ENCODE measurements at places on chromosomes 6 and 20. TPM values are rescaled to one million over a fixed set of nuclear protein-coding genes. Genes with fewer than 3 reads are reported as not detected.

DNA sequence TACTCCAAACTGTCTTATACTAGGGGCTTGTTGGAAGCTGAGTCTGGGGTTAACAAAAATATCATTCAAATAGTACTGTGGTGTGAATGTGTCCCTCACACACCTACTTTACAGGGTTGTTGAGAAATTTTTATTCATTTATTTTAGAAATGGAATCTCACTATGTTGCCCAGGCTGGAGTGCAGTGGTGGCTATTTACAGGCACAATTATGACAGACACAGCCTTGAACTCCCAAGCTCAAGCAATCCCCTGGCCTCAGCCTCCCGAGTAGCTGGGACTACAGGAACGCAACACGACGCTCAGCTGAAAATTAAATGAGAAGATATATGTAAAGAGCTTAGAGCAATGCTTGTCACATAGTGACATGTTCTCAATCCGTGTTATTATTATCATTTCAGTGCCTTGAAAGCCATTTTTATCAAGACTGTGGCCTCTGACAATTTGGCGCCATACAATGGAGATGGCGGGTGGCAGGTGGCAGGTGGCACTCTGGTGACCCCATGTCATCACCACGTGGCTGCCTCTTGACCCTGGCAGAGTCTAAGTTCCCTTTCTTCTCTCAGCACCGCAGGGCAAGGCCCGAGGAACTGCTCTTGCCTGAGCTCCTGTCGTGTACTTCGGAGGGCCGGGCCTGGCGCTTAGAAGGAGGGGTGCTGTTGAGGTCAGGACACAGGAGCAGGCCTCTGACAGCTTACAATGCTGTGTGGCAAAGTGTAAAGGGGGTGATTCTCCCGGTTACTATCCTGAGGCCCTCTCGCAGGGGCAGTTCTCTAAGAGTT, 64.5 kb downstream of the STX11 start:
- no peak for DNase-seq

DNA sequence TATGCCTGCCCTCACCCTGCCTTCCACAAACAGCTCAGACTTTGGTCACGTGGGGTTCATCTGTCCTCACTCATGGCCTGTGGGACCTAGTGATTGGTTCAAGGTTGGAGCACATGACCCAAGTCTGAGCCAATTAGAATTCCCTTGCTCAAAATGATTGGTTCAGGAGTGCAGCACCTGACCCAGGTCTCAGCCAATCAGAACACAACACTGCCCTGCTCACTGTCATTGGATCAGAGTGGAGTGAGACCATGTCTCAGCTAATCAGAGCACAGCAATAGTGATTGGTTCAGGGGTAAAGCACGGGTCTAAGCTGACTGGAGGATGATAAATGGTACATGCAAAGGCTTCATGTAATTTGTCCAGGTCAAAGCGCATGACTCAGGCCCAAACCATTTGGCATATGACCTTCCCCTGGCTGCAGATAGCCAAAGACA, 102.2 kb downstream of the PREX1 start:
- no peak for DNase-seq

DNA sequence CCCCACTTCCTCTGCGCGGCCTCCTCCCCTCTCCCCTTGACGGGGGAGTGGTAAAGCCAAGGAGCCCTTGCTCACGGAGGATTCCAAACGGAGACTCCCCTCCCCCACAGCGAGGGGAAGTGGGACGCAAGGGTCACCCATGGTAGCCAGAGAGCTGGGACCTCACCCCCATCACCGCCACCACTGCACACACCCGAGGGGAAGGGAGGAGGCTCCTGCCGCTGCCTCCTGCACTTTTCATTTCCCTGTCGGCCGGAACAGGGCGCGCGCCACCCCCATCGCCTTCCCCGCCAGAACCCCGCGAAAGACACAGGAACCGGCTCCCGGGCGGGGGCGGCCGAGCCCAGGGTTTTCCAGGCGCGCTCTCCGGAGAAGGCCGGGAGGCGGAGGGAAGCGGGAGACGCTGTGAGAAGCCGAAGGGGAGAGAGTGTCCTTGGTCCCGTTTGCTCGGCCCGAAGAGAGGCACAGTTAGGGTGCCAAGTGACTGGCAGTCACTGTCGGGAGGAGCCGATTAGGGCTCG, 789 bp downstream of the CCND3 start:
- DNase-seq: peak; percentile 65

DNA sequence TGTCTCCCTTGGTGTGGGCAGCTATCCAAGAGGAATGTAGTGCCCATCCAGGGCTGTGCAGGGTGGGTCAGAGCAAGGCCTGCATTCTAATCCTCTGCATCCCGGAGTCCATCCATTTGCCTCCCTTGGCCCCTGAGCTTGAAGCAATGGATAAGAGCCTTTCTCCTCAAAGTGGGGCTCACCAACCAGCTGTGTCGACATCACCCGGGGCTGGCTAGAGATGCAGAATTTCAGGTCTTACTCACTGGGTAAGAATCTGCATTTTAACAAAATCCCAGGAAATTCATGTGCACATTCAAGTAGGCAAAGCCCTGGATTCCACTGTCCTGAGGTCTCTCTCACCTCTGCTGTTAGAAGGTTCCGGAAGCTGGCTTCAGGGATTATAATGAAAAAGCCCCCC, 95.3 kb downstream of the MDGA1 start:
- no peak for DNase-seq

The GTF2H4 gene
- total RNA-seq: 50.0 TPM

The GSS gene
- total RNA-seq: 96.4 TPM

The CD93 gene
- not detected for total RNA-seq
